NCI-H2171 (cell line): ENCODE measurements at places on chromosomes 6 and 20.

DNA sequence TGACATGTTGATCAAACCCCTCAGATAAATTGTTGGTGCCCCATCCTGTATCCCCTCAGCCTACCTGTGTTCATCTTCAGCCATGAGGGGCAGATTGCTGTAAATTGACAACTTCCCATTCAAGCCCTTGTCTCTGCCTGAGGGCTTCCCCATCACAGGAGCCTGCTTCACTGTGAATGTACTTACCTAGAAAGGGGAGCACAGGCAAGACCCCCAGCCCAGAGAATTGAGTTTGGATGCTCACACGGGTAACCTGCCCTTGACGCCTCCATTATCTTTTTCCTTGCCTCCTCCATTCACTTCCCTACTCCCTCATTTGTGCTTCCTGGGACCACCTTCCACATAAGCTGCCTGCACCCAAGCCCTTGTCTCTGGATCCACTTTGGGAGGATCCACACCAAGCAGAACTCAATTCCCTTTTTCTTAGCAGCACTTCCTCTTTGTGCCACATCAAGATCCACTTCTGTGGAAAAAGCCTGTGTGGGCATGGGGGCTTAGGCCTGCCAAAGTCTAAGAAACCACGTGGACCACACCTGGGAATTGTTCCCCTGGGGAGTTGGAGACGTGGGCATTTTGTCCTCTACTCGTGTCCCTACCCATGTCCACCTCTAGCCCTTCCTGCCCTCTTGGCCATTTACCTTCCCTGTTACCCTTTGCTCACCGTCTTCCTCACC is 103.4 kb upstream of the FOXA2 start:
- no peak for DNase-seq

GRCh38 chr6:126143761-126144251 is 157.5 kb downstream of the TRMT11 start:
- no peak for DNase-seq

- no peak for DNase-seq
These were observed 7.5 kb downstream of the BEND3 start for GRCh38 chr6:107107791-107108190.

- no peak for DNase-seq
These were observed 764 bp downstream of the DNTTIP1 start for GRCh38 chr20:45792317-45793118.

DNA sequence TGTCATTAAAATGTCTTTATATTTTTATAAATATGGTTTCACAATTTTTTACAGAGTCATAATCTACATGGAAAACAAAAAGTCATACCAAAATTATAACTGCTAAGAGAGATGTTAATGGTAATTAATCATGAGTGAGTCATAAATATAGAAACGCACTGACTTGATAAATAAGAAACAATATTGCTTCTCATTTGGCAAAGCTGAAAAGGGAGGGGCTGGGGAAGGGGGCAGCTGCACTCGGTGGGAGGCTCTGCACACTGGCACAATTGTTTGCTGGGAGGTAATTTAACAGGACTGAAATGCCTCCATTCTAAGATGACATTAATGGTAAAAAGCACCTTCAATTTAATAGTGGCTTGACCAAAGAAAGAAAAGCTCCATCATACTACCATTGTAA is 133.3 kb upstream of the AGPAT4 start:
- DNase-seq: no peak

GRCh38 chr20:37944456-37944981 is 41.6 kb downstream of the VSTM2L start:
- no peak for DNase-seq

GRCh38 chr6:133767357-133767970 is 121.4 kb upstream of the TCF21 start:
- DNase-seq: no peak

- DNase-seq: no peak
These were observed 39.8 kb upstream of the SERINC1 start for GRCh38 chr6:122511193-122511924.

DNA sequence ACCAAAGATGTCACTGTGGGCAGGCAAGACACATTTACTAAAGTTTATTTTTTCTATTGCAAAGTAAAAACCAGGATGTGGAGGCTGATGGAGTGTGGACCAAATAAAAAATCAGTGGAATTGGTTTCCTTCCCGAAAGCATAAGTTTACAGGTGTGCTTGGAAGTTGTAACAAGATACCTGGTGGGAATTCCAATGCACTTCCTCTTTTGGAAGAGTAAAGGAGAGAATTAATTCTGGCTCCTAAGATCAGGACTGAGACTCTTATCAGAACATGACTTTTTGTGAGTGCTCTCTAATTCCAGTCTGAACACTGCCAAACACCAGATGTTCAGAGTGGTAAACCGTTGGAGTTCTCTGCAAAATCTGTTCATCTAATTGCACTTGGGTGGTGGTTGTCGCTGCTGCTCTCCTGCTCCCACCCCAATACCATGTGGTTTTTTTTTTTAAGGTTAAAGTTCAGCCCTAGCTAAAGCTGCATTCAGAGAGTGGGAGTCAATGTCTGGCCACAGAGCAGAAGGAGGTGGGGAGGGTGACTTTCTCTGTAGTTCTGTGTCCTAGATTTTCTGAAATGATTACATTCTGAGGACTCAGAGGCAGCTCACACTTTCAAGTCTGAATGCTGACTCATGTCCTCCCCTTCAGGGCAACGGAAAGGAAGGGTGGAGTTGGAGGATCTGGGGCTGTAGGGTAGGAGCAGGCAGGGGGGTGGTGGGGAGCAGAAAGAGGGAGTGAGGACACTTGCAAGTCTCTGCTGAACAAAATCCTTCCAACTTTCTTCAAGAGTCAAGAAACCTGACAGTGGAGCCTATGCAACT is 275.8 kb upstream of the PRDM1 start:
- peak; percentile 82 for DNase-seq

GRCh38 chr20:51122931-51123658 is 100.2 kb upstream of the KCNG1 start:
- DNase-seq: no peak

DNA sequence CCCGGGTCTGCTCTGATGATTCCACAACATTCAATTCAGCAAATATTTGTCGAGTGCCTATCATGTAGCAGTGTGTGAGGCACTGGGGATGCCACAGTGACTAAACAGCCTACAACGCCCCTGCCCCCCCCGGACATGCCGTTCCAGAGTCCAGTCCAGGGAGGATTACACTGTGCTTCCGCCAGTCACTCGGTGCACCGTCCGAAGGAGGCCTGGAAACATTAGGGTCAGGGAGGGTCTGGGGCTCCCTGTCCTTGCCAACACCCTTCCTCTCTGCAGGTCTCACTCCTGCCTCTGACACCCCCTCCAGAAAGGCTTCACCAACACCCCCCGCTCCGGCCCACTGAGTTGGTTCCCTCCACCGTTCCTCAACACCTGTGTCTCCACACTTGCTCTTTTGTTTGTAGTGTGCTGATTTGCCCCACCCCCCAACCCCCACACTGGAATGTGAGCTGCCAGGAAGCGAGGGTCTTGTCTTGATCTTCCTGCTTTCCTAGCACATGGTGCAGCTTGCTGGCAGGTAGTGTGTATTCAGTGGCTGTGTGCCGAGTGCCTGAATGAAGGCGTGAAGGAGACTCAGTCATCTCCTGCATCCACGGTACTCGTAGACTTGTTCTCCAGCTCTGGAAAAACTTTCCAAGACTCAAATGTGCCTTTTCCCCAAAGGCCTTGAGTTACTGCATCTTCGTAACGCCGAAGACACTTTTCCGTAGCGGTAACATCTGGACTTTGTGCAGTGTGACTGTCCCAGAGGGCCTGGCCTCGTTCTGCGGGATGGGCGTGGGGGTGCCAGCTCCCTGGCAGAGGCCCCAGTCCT is 150.4 kb downstream of the ZDHHC14 start:
- DNase-seq: no peak
